Stimulated activated CD8-positive, alpha-beta memory T cell treated with anti-CD3 and anti-CD28 coated beads, Interleukin-7, amount 100 ng/mL, for 4 hours (primary cell): ENCODE measurements at places on chromosomes 1 and 21.
A peak's percentile ranks its signal among the peaks of the same experiment; 100 is the strongest.

GRCh38 chr1:168607872-168608428 is 31.5 kb downstream of the XCL1 start:
- no peak for DNase-seq

GRCh38 chr1:214862421-214862820 is 220.1 kb upstream of the KCNK2 start:
- DNase-seq: no peak

DNA sequence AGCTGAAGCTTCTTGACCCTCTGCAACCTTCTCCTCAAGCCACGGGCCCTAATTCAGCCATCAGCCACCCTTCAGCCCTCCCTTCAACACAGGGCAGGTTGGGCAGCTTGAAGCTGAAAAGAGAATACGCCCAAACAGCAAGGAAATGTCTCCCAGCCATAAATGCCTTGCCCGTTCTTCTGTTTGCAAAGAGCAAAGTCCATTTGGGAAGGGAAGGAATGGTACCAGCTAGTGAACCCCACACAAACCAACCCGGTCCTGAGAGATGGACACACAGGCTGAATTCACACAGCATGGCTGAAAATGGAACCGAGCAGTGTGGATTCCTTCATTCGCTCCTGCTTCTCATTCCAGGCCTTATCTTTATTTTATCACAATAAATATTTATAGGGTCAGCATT is 11.5 kb downstream of the PLEKHA6 start:
- no peak for DNase-seq

DNA sequence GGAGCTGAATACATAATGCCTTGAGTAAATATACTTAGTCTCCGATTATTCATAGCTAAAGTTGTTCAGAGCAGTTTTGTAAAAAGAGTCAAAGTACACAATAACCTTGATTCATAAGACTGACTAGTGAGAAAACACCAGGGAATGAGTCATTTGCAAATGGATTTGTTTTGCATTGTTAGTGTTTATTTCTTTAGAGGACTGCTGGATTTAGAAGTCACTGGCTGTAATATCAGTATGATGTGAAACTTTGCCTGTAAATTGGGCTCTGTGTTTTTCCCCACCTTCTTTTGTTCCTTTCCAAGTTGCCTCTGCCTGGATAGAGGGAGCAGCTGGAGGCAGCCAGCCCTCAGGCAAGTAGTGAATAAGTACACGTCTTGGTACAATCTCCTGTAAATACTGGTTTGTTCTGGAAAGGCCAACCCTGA is 474.7 kb downstream of the NUF2 start:
- no peak for DNase-seq

DNA sequence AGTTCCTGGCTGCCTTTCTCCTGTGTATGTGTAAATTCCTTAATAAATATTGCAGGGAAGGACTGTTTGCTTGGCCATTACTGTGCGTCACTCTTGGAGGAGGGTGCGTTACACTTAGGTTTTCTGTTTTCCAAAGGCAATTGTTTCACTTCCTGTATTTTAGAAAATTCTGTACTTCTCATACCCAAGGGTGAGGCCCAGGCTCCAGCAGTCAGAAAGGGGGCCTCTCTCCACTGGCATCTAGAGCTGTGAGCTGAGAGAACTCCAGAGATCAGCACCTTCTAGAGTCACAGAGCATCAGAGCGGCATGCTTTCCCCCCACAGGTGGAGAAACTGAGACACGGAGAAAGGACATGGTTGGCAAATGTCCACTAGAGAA is 27.0 kb upstream of the ZFP69B start:
- DNase-seq: no peak

GRCh38 chr1:112614460-112615065 is 4.4 kb downstream of the ST7L start:
- DNase-seq: no peak

DNA sequence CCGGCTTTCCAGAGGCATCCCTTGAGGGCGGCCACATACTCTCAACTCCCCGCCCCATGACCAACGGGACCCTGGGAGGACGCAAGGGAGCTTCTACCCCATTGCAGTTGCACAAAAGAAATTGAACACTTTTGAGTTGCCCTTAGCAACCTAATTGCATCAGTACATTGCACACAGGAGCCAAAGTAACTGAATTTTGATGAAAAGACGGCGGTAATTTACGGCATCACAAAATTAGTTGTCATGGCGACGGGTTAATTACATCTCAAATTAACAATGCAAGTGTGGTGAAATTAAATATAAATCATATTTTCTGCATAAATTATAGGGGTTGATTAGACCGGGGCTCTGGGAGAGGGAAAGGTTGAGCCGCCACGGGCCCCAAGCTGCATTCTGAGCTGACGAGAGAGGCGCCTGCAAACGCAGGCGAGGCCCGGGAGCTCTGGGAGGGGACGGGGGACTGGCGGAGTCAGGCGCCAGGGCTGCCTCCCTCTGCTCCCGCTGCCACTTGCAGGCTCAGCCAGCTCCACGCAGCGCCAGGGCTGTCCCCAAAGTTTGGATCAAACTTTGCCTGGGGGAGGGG is 61.4 kb downstream of the CASZ1 start:
- no peak for DNase-seq

DNA sequence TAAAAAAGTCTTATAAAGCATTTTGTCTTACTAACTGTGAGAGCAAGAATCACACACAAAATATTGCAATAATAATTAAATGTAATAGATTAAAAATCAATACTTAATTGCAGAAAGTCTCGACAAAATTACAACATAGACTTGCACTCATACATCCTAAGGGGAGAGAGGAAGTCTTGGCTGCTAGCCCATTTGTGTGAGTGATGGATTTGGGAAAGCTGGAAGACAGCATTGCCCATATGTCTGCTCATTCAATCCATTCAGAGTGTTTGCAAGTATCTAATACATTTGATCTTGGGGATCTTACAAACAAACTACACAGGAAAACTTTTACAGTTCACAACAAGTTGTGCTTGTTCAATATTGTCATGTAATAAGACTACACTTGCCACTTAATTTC is 140.5 kb downstream of the COL11A1 start:
- no peak for DNase-seq

GRCh38 chr21:42853621-42854020 is 25.7 kb downstream of the WDR4 start:
- DNase-seq: no peak

- no peak for DNase-seq
These were observed 601 bp downstream of the UBE2G2 start for GRCh38 chr21:44800971-44801467.

GRCh38 chr1:11985851-11986250 is 5.6 kb downstream of the MFN2 start:
- no peak for DNase-seq

- DNase-seq: peak; percentile 37
These were observed 3.6 kb downstream of the KIAA0040 start for GRCh38 chr1:175188936-175189335.

- DNase-seq: no peak
These were observed 59.2 kb downstream of the MATN1 start for GRCh38 chr1:30664103-30664755.

DNA sequence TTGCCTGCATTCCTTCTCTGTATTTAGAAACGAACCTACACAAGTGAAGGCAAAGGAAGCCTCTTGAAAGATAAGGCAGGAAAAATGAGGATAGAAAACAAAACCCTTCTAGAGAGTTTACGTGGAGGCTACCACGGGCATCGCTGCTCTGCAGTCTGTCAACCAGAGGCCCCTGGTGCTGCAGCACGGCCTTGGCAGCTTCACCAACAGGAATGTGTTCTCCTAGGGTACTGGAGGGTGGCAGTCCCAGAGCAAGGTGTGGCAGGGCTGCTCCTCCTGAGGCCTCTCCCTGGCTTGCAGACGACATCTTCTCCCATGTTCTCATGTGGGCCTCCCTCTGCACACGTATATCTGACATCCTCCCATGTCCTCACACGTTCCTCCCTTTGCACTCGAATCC is 57.6 kb upstream of the SAMD11 start:
- DNase-seq: no peak

DNA sequence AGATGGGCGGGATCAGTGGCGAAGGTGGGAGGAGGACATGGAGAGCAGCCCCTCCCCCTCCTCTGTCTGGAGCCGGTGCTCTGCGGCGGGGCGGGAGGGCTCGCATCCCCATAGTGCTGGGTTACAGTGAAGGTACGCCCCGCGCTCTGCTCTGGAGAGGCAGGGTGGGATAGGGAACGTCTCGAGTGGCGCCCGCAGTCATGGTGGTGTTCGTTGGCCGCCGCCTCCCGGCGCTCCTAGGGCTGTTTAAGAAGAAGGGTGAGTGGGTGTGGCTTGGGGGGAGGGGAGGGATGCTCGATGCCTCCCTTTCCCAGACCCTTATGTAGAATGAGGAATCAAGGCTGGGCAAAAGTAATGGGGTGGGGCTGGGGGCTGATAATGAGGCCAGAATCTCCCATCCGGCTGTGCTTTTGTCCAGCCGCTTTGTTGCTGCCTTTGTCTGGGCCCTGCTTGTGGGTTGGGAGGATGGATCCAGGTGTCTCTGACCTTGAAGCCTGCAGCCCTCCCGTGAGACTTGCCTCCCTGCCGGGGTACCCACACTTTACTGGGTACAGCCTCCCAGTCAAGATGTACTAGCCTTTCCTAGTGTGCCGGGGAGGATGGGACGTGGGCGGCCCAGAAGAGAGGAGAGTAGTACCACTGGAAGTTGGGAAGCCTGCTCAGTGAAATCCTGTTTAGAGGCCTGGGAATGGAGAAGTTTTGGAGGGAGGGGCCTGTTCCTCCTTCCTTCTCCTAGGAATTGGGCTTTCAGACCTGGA is 51.4 kb downstream of the YARS1 start:
- no peak for DNase-seq

DNA sequence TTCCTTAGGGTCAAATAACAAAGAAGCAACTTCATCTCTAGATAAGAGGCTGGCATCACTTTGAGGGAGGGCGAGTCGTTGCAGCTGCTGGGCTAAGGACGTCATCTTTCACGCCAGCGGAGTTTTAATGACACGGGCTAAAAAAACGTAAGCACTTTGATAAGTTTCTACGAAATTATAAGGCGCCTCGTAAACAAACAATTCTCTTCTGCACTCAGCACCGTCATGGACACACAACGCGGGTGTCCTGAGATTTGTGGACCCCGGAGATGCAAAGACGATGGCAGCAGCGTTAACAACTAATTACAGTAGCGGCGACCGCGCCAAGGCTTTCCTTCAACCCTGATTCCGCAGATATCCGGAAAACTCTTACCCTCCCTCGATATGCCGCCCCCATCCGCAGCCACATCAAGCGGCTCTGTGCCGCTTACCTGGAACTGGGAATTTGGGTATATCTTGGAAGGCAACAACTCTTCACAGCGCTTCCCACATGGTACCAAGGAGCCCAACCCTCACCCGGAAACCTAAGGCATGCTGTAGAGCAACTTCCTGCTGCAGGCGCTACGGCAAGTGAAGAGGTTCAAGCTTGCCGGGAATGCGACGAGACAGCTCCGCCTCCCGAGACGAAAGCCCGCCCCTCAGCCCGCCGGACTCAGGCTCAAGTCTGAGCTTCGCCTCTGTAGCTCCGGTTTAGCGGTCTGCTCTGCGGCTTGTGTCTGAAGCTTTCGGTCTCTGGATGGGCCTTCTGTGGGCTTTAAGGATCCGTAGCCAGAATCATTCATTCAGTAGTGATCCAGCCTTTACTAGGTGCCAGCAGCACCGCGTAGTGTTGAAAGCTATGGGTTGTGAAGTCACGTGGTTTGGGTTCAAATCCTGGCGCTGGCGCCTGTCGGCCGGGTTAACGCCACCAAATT is at the start of gene HEATR1:
HEATR1 (minus strand) TSS at position 526 of the 914 bp plus-strand sequence; CDS start at position 105, 421 bp downstream.
- DNase-seq: peak; percentile 81

DNA sequence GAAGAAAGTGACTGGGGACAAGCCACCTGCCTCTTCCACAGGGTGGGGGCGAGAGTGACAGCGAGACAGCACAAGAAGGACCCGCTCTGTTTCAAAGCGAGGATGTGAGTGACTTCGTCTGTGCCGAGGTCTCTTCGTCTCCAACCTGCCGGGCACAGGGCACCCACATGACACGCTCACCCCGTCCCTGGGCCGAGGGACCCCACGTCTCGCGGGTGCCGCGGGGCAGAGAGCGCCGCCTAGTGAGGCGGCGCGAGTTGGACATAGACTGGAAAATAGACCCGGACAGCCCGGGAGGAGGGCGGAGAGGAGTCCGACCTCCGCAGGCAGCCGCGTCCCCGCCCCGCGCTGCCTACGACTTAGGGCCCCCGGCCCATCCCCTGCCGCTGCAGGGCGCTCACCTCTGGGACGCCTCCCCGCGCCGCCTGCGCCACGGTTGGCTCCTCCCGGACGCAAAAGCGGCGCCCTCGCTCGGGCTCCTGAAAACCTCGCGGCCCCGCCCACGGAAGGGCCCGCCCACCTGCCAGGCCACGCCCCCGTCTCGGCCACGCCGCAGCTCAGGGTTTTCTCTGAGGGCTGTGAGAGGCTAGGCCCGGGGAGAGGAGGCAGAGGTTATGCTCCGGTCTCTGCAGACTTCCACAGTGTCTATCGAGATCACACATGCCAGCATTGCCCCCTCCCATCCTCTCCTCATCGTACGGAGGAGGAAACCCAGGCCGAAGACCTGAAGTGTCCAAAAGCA is at the start of gene TLR5:
TLR5 (minus strand) TSS at position 454 of the 742 bp plus-strand sequence. CDS start 30,217 bp downstream, outside the sequence.
- DNase-seq: peak; percentile 82

DNA sequence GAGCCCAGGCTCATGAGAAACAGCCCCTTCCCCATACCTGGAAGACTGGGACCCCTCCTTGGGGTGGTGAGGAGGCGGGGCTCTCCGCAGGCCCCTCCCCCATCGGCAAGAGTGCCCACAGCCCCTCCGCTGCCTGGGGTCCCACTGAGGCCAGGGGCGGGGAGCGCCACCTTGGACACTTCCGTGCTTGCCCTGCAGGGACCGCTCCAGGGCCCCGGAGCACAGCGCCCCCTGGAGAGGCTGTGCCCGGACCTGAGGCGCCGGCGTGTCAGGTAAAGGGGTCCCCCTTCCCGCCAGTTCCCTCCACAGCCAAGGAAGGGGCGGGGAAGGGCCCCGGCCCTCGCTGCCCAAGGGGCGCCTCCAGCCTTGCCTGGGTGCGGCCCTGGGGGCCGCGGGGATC is 21.5 kb downstream of the INAVA start:
- DNase-seq: no peak

DNA sequence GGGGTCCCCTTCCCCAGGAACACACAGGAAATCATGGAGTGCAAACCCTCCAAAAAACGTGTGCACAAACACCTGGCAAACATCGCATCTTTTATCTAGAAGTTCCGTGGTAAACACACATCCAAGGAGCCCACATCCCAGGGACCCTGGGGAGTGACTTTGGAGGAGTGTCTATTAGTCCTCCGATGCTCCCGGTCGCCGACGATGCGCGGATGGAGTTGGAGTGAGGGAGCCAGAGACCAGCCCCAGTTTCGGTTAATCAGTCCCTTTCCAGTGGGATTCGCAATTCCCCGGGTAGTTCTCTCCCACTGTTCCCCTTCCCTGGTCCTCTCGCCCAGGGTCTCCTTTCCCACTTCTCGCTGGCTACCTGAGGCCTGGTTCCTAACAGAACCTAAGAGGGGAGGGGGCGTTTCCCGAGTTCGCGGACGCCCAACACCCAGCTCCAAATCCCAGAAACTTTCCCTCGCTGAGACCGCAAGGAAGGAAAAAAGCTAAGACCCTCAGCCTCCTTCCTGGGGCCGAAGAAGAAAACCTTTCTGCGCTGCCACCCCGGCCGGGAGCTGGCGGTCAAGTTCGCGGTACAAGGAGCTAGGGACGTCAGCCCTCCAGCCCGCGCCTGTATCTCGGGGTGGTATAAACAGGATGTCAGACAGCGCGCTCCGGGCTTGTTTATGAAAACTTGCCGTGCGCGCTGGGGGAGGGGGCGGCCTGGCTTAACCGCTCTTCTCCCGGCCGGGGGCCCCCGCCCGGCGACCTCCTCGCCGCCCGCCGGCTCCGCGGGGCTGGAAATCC is 787 bp downstream of the JAK1 start:
- peak; percentile 67 for DNase-seq
